ENCODE measurements at places on chromosomes 4 and X. TPM values are rescaled to one million over a fixed set of nuclear protein-coding genes. Genes with fewer than 3 reads are reported as not detected.

GRCh38 chr4:15720851-15721250, 18.0 kb downstream of the BST1 start:
- no peak for DNase-seq

Gene SLC26A1
- not detected for total RNA-seq

DNA sequence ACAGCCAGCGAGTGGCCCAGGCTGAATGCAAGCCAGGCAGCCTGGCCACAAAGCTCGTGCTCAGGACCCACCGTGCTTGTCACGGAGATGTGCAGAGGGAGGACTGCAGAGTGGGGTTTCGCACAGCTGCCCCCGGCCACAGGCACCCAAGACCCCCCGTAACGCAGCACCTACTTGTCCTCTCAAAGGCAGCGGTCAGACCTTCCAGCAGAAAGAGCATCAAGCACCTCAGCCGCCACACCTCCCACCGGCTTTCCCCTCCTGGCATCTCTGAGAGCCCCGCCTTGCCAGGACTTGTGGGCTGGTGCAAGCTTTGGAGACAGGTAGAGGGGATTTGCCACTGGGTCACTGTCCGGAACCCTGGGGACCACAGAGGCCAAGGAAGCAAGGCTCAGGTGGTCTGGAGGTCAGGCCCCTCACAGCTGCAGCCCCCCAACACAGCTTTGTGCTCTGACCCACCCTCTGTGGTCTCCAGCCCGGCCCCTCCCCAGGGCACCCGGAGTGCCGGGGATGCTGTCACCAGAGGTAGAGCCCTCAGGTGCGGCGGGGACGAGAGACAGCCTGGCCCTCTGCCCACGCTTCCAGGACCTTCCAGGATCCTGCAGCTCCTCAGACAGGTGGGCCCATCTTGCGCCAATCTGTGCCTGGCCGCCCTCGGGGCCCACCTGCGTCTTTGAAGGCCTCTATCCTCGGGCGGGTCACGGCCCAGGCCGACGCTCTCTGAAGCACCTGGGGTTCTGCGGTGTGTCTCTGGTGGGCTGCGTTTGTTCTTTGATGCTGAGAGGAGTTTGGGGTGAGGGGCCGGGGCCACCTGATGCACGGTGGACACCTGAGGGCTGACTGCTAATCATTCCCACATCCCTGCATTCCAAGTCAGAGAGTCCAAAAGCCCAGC, 34.4 kb upstream of the HMX1 start:
- peak; percentile 3 for DNase-seq

Gene LPAR4
- 1.5 TPM for total RNA-seq

DNA sequence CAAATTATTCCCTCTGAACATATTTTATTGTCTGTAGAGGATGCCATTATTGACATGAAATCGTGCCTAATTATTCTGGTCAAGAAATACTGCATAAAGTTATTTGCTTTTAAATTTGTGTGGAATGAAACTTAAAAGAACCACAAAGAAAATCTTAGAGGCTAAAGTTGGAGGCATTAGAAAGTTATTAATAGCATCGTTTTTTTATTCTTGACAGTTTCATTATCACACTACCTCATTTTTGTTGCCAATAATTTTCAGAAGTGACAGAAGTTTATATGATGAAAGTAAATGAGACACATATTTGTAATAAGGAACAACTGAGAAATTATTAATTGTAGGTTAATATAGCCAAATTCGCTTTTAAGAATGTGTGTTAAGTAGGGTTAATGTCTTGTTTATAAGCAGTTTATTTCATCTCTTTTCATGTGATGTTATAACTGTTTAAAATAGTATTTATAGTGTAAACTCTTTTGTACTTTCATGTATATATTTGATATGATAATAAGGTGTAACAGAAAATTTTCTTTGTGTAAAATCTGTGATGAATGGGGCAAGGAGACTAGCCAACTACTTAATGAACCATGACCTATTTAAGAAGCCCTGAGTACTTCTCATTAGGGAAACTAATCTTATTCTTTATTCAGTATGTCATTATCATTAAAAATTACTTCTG, 54.5 kb upstream of the GRIA2 start:
- DNase-seq: no peak

GRCh38 chrX:23838953-23839352, 56.0 kb downstream of the SAT1 start:
- DNase-seq: no peak

DNA sequence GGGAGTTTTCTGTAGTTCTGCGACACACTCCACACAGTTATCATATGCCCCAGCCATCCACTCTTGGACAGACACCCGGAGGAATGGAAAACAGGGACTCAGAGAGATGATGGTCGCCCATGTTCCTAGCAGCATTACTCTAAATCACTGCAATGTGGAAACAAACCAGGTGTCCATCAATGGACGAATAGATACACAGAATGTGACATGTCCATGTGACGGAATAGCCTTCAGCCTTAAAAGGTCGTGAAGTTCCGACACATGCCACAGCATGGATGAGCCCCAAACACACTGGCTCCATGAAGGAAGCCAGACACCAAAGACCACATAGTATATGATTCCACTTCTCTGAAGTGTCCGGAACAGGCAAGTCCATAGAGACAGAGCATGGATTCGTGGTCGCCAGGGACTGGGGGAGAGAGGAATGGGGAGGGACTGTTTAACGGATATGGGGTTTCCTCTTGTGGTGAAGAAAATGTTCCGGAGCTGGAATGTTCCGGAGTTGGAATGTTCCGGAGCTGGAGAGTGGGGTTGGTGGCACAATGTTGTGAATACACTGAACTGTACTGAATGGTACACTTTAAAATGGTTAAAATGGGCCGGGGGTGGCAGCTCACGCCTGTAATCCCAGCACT, 28.7 kb upstream of the AFAP1 start:
- no peak for DNase-seq

Gene UBE2A
- total RNA-seq: 31.8 TPM

- DNase-seq: no peak
Observed at GRCh38 chr4:151475035-151475714, 66.2 kb downstream of the FHIP1A start.

Gene SLC34A2
- total RNA-seq: not detected

GRCh38 chr4:9969526-9970398, 51.5 kb downstream of the SLC2A9 start:
- no peak for DNase-seq

Gene RASL11B
- 9.2 TPM for total RNA-seq

Measured in tibial nerve (tissue), 4 donors.